GM03348 (cell line): ENCODE measurements at places on chromosomes 13 and 19.

- DNase-seq, result peak; percentile 20
Observed at GRCh38 chr13:30744056-30744680, 8.8 kb downstream of the ALOX5AP start.

GRCh38 chr13:88602786-88603777 is 931.9 kb downstream of the SLITRK5 start:
- no peak for DNase-seq

DNA sequence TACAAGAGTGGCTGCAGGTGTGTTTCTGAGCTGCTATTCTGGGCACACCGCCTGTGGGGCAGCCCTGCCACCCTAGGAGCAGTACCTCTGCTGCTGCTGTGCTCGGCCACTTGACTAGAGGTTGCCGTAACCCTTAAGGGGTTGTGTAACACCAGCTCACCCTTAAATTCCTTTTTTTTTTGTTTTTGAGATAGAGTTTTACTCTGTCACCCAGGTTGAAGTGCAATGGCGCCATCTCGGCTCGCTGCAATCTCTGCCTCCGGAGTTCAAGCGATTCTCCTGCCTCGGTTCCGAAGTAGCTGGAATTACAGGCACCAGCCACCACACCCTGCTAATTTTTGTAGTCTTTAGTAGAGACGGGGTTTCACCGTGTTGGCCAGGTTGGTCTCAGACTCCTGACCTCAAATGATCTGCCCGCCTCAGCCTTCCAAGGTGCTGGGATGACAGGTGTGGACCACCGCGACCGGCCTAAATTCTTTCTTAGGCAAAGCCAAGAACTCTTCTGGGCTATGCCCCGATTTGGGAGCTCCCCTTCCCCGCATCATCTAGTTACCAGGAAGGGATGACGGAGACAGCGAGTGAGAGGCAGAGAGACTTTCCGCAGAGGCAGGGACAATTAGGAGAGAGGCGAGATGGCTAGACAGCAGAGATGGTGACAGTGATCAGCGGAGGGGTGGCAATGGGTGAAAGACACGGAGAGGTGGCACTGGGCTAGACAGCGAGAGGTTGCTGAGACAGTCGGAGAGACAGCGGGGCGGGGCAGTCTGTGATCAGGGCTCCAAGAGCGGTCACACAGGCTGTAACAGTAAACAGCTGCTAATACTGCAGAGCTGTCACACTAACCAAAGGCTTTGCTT is 4.4 kb upstream of the LILRA5 start:
- DNase-seq, result no peak

GRCh38 chr13:33250609-33251008 is 34.9 kb downstream of the STARD13 start:
- DNase-seq, result no peak

GRCh38 chr13:23561261-23561660 is 9.0 kb upstream of the TNFRSF19 start:
- no peak for DNase-seq

GRCh38 chr19:53865523-53865917 is 2.2 kb upstream of the MYADM start:
- DNase-seq, result no peak

DNA sequence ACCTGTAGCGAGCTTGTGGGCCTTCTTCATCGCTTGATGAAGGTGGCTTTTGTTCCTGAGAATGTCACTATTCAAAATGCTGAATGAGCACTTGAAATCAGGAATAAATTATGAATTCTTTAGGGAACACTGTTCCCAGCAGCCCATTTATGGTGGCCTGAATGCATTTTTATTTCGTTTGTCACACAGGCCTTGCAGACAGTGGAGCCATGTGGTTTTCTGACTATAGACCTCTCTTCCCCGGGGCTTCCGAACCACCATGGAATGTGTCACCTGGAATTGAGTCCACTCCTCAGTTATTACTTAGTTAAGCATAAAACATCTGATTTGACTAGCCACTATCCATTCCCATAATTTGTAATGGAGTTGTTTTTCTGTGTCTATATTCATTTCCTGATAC is 396.9 kb downstream of the IRS2 start:
- peak; percentile 25 for DNase-seq

GRCh38 chr13:34048652-34049051 is 230.7 kb downstream of the RFC3 start:
- DNase-seq, result no peak

DNA sequence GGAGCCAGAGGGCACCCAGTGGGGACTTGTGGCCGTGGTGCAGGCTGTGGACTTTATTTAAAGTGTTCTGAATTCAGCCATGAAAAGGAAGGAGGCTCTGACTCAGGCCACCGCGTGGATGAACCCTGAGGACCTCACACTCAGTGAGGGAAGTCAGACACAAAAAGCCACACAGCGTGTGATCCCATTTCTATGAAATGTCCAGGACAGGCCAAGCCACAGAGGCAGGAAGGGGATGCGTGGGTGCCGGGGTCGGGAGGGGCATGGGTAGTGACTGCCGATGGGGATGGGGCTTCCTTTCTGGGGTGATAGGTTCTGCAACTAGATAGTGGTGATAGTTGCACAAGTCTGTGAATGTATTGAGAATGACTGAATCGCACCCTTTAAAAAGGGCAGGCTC is 8.7 kb upstream of the ZBTB7A start:
- DNase-seq, result no peak

GRCh38 chr19:37989855-37990254 is 82.8 kb downstream of the SIPA1L3 start:
- DNase-seq, result no peak

DNA sequence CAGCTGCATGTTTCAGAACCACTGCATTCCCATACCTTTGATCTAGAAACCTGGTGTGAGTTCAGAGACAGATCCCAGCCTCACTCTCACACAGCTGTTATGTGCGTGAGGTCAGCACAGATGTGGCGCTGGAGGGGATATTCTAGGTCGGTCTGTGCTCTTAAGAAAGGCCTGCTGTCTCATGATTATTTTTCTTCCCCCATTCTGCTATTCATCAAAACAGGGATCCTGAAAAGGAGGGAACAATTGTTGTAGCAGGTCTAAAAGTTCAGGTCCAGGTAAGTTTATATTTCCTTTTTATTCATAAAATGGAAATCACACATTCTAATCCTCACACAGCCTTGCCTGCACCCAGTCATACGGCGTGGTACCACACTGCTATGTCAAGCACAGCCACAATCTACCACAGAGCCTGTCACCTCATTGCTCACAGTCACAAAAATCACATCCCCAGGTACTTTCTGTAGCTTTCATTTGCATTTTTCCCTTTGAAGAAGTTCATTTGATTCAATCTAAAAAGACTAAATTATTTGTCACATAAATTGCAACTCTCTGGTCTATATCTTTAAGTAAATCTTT is 867 bp downstream of the ZNF546 start:
- DNase-seq, result peak; percentile 16

DNA sequence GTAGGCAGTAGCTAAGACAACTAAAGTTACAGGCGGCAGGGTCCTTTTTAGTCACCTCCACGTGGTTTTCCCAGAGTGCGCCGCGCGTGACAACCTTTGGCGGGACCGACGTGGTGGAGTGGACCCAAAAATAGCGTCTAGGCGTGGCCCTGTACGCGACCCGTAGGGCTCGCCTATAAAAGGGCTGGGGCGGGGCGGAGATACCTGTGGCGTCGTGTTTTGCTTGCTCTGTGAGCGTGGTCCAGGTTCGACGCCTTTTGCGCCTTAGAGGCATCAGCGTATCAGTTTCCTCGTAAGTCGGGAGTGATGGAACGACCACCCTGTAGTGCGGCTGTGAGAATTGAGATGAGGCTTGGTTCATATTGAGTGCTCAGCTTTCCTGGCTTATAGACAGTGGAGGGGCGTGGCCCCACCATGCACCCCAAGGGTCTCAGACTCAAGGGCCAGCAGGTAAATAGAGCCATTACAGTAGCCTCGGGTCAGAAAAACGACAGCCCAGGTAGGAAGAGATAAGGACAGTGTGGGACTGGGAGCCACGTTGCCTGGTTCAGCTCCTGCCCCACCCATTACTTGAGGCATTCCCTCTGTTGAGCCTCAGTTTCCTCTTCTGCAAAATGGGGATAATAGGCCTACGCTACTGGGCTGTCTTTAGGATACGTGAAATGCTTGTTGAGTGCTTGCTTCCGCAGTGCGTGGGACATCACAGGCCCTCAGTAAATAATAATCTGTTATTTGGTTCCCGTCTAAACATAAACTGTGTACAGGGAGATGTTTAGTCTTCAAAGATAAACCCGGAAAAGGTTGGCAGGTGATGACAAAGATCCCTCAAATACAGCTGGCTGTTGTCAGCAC is 693 bp upstream of the TMED1 start:
- no peak for DNase-seq

DNA sequence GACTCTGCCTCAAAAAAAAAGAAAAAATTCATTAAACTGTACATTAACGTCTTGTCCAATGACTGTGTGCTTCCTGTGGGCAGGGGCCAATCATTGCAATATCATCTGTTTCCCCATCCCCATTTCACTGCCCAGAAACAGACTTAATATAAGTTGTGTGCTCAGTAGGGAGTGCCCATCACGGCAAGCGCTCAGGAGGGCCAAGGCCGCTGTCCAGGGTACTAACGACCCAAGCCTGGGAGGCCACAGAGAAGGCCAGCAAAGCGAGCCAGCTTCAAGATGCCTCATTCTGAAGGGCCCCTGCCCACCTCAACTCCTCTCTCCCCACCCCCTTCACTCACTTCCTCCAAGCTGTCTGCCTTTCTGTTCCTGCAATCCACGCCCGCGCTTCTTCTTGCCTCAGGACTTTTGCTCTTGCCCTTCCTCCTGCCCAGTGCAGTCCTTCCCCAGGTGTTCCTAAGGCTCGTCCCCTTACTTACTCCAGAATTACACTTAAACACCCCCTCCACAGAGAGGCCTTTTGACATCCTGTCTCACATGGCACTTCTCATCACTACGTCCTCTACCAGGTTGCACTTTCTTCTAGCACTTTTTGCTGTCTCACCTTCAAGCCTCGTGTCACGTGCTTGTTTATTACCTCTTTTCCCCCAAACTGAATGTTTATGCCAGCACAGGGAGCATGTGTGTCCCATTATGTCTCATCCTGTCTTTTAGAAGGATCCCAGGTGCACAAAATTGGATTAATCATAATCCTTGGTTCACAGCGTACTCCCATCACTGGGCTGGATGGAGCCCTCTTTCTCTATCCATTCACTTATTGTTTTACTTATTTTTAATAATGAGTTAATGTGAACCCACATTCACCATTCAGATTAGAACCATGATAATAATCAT is 11.3 kb upstream of the POU2F2 start:
- DNase-seq, result peak; percentile 47

DNA sequence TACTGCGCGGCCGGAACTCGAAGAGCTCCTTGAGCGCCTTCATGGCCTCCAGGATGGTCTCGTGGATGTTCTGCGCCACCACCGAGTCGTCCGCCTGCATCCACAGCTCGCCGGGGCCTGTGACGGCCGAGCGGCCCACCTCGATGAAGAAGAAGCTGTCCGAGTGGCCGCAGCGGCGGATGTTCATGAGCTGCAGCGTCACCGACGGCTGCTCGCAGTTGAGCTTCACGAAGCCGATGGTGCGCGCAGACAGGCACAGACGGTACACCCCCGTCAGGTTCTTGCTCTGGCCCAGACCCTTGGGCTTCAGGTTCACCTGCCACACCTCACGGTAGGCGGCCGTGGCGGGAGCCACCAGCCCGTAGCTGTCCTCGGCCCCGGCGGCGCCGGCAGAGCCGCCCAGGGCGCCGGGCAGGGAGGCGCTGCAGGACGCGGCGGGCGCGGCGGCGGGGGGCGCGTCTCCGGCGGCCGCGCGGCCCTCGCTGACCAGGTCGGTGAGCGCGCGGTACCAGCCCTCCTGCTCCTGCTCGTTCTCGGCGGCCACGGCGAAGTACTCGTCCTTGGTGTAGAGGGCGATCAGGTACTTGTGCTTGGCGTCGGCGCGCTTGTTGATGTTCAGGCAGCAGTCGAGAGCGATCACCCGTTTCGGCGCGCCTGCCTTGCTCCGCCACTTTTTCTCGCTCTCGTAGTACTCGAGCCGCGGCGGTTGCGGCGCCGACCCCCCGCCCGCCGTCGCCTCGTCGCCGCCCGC is 1.1 kb downstream of the IRS2 start:
- peak; percentile 49 for DNase-seq

- peak; percentile 31 for DNase-seq
Observed at GRCh38 chr19:44648631-44649251, 5.0 kb downstream of the PVR start.

GRCh38 chr19:50899569-50899968 is 11.6 kb downstream of the KLK4 start:
- no peak for DNase-seq

DNA sequence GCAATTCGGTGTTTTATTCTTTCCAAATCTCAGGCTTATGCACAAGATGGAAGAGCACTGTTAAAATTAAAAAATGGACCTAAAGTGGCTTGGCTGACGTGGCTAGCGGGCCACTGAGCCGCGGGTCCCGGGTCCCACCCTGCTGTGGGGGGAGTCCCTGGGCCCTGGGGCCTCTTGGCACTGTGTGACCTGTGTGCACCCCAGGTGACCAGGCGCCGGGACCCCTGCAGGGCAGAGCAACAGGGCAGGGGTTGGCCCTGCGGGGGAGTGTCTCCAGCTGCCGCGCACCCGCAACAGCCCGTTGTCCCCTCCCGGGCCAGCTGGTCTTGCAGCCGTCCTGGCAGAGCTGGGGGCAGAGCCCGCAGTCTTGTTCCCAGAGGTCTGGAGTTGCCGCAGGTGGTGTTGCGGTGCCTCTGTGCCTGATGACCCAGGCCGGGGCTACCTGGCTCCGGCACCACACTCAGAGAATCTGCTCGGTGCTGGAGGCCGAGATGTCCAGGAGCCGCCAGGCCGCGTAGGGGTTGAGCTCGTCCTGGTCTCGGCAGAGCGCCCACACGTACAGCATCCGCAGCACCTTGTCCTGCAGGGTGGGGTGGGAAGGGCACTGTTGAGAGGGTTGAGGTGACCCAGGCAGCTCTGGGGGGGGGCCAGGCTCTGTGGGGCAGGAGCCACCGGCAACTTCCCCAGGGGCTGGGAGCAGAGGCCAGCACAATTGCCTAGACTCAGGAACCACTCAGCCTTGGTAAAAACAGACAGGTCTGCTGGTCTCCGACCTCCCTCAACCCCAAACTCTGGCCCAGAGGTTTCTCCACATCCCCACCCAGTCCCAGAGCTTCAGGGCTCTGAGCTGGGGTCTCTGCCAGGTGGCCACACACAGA is 1.0 kb upstream of the CTXN1 start:
- no peak for DNase-seq

GRCh38 chr13:87777387-87777786 is 106.2 kb downstream of the SLITRK5 start:
- DNase-seq, result no peak

- no peak for DNase-seq
Observed at GRCh38 chr19:12295191-12295590, 508 bp upstream of the ZNF44 start.

DNA sequence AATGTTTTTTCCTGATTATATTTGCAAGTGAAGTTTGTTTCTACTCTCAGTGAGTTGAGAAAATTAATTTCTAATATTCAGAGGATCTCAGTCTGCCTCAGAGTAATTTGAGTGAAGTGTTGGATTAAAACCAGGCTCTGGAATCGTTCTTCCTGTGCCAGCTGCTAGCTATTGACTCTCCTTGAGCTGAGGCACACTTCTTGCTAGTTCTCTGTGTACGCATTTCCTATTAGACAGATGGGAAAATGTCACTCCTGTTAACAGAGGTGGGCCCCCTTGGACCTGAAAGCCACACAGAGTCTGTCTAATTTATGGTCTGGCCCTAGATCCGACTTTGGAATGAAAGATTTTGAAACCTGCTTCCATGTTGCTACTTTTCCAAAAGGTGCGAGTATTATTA is 107.6 kb upstream of the RNF113B start:
- no peak for DNase-seq

GRCh38 chr19:49677231-49677900 is at the start of gene PRMT1:
PRMT1 (plus strand) TSS chr19:49677271; CDS start chr19:49677281, 10 bp downstream.
- DNase-seq, result peak; percentile 66
